HFFc6 (cell line): ENCODE measurements at places on chromosomes 2 and 18. TPM values are rescaled to one million over a fixed set of nuclear protein-coding genes. Genes with fewer than 3 reads are reported as not detected.

DNA sequence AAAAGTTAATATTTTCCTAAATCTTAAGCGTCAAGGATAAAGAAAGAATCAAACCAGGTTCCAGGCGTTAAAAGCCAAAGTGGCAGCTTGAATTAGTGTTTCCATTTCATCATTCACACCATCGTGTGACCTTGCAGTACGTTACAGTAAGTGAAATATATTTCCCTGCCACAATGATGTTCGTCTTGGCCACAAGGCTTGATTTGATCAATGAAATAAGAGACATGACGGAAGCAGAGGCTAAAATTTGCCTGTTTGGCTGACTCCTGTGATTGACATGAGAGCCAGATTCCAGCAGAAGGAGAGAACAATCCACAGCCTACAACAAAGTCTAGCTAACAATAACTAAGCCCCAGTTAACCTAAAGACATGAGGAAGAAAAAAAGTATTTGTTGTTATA, 62.0 kb downstream of the ASXL2 start:
- DNase-seq, result no peak

GRCh38 chr2:163373496-163373895, 362.3 kb downstream of the FIGN start:
- no peak for DNase-seq

GRCh38 chr18:77749089-77749488, 499.4 kb downstream of the GALR1 start:
- DNase-seq, result no peak

GRCh38 chr2:73028841-73029240, 42.7 kb downstream of the SFXN5 start:
- no peak for DNase-seq

GRCh38 chr18:46336278-46337111, 232.3 kb downstream of the HAUS1 start:
- no peak for DNase-seq

GRCh38 chr2:43363120-43363519, 136.7 kb upstream of the ZFP36L2 start:
- DNase-seq, result no peak

DNA sequence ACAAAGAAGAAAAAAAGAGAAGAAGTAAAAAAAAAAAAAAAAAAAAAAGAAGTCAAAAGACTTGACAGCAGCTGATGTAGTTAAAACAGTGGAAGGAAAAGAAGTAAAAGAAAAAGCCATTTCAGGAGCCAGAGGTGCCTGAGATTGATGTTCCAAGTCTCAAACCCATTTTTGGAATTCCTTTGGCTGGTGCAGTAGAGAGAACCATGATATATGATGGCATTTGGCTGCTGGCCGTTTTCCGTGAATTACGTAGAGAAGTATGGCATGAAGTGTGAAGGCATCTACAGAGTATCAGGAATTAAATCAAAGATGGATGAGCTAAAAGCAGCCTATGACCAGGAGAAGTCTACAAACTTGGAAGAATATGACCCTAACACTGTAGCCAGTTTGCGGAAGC, 7.6 kb upstream of the CHST10 start:
- no peak for DNase-seq

GRCh38 chr2:142857256-142858164, 20.0 kb upstream of the KYNU start:
- no peak for DNase-seq

DNA sequence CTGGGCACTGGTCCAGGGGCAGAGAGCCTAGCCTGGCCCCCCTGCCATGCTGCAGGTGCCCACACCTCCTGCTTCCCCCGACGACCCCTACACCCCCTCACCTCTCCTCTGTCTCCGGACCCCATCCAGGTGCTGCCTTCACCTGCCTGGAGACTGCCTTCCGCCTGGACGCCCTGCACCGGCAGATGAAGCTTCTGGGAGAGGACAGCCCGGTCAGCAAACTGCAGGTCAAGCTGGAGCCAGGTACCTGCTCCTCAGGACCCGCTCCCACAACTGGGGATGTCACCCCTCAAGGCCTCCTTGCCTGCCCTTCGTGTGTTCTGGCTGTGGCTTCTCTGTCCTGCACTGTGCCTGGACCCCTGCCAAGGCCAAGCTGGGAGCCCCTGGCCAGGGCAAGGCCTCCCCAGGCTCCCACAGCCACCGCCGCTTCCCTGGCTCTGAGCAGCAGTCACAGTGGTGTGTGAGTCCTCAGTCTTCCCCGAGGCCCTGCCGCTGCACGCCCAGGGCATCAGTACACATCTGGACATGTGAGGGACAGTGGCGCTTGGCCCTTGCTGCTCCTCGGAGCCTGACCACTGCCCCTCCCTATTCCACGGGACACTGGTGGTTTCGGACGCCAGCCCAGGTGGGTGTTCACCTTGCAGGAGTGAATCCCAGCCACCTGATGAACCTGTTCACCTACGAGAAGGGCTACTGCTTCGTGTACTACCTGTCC, 6.3 kb downstream of the RNPEPL1 start:
- no peak for DNase-seq

DNA sequence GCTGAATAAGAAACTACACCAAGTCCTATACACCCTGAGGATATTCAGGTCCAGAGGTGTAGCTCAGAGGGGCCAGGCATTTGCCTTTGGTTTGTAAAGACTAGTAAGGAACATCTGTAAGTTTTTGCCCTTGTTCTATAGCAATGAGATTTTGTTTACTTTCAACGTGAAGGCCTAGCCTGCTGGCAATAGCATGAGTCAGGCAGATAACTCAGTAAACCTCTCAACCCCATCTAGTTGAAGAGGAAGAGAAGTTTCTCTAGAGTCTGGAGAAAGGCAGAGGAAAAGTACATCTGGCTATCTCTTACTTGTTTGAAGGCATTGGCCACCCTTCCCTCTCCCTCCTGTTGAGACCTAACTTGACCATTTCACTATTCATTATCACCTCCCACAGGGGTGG, 70.3 kb upstream of the ZNF521 start:
- DNase-seq, result no peak

- DNase-seq, result no peak
Measured at GRCh38 chr18:75071866-75072671, 136.9 kb downstream of the PTGR3 start.

DNA sequence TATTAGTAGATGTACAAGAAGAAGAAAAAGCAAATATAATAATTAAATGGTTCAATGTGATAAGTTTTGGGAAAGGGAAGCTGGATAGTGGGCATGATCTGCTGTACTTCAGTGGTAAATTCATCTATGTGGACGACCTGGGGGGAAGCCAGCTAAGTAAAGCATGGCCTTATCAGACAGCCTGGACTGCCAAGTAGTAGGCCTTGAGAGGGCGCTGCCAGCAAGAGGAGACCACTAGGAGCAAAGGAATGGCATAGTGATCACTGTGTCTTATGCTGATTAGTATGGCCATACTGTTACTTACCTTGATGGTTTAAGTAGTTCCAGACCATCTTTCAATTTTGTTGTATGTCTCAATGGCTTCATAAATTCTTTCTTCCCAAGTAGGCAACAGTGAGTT, 287.6 kb downstream of the SETBP1 start:
- DNase-seq, result no peak

- no peak for DNase-seq
Measured at GRCh38 chr2:186889101-186889879, 40.3 kb upstream of the ZSWIM2 start.

DNA sequence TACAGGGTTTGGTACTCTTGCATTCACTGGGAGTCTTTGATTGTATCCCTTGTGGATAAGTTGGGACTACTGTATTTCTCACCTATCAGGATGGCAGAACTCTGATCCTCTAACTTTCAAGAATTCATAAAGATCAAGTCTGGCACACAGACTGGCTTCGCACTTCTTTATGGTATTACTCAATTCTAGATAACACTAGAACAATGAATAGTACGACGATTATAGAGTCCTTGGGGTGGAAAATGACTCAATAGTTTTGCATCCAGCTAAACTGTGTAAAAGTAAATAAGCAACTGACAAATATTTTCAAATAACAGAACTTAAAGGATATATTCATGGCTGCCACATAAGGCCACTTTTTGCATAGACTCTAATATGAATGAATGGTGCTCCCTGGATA, 103.4 kb upstream of the MEX3C start:
- no peak for DNase-seq

DNA sequence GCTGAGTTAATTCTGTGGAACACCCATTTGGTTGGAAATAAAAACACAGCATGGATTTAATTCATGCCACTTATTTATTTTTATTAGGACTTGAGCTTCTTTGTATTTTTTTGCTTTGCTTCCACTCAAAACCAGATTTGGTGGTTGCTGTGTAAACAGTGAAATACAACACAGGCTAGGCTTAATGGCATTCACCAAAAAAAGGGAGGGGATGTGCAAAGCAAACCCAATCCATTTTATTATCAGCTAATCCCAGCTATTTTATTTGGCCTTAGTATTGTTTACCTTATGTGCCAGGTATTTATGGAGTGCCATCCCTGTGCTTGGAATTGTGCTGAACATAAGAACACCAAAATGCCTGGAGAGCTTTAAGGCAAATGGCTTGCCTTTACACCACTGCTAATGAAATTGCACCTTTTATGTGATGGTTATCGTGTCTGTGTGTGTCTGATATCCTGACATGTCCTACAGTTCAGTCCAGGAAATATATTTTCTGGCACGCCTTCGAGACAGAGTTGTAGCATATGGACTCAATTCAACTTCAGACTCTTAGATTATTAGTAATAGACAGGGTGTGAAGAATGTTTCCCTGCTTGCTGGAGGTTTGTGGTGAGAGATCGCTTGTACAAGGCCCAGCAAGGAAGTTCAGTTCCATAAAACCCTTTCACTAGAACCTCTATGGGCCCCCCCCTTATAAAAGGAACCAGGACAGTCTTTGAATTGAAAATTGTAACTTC, 99.6 kb downstream of the PRPF40A start:
- no peak for DNase-seq

DNA sequence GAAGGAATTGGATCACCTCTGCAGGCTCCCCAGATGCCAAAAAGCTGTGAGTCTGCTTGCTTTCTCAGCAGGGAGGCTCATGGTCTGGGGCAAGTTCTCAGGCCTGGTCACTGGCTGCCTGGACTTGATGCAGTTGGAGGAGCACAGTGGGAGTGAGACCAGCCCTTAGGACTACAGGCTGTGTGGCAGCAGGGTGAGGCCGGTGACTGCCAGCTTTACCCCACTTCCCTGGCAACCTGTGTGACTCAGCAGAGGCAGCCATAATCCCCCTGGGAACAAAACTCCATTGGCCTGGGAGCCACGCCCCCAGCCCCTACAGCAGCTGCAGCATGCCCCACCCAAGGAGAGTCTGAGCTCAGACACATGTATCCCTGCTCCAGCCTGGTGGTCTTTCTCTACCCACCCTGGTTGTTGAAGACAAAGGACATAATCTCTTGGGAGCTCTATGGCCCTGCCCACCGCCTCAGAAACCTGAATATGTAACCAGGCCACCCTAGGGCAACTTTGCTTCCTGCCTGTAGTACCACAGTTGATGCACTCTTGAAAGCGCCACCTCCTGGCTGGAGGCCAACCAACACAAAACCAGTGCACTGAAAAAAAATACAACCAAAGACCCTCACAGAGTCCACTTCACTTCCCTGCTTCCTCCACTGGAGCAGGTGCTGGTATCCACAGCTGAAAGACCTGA, 106.8 kb upstream of the SPATS2L start:
- DNase-seq, result no peak

- no peak for DNase-seq
Measured at GRCh38 chr18:75324686-75325257, 102.7 kb downstream of the SMIM21 start.

LRRC30 gene
- total RNA-seq, result not detected in 3 replicates

ASB18 gene
- total RNA-seq, result not detected in 3 replicates

ASB3 gene
- 17.7 and 18.4 TPM in 2 replicates for total RNA-seq

FANCL gene
- 5.5 and 7.4 TPM in 2 replicates for total RNA-seq

PSD4 gene
- 0.76 to 1.5 TPM (median 1.0 TPM) in 3 replicates for total RNA-seq

OSR1 gene
- 5.3 to 10.9 TPM (median 5.4 TPM) in 3 replicates for total RNA-seq
